ENCODE measurements at places on chromosomes 5 and 9. TPM values are rescaled to one million over a fixed set of nuclear protein-coding genes. Genes with fewer than 3 reads are reported as not detected.

- no peak for DNase-seq
These were observed 31.9 kb upstream of the SPARC start for GRCh38 chr5:151718646-151719045.

DNA sequence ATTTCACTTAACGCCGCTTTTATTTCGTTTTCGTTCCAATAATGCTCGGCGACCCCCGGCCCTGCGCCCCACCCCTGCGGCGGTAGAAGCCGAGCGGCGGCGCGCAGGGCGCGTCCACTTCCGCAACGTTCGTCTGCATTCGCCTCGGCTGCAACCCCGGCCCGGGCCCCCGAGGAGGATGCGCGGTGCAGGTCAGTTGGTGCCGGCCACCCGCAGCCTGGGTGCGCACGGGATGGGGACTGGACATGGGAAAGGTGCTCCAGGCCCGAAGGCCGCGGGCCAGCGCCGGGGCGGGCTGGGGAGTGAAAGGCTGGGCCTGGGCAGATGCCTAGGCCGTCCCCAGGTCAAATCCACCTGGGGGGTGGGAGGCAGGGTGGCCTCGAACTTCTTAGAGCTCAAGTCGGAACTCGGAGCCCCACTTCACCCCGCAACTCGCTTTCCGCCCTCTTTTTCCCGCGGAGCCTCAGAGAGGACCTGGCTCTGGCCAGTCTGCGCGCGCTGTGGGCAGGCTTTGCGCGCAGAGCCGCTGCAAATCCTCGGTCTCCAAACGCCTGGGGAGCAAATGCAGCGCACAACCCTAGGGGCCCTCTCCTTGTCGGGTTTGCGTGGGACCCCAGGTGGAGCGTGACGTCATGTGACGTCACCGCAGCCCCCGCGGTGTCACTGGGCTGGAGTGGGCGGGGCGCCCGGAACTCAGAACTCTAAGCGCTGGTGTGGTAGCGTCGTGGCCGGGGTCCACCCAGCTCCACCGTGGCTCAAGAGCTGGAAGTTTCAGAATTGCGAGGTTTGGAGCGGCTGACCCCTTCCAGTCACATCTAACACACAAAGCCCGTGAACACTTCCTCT, 3.3 kb downstream of the TLX3 start:
- DNase-seq = no peak

DNA sequence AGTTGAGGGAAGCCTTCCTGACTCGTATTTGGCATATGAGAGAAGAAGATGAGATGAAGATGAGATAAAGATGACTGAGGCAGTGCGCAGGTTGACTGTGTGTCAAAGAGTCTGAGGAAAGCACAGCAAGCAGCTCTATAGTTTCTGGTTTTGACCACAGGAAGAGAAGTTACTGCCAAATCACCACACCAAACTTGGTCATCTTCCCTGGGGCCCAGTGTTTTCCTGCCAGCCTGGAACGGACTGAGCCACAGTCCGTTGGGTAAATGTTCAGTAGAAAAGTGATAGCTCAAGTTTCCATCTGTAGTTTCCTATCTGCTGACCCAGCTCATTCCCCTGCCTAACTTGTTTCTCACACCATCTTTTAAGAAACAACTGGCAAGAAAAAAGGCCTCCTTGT, 80.7 kb upstream of the ADAMTS19 start:
- DNase-seq = peak; percentile 95

DNA sequence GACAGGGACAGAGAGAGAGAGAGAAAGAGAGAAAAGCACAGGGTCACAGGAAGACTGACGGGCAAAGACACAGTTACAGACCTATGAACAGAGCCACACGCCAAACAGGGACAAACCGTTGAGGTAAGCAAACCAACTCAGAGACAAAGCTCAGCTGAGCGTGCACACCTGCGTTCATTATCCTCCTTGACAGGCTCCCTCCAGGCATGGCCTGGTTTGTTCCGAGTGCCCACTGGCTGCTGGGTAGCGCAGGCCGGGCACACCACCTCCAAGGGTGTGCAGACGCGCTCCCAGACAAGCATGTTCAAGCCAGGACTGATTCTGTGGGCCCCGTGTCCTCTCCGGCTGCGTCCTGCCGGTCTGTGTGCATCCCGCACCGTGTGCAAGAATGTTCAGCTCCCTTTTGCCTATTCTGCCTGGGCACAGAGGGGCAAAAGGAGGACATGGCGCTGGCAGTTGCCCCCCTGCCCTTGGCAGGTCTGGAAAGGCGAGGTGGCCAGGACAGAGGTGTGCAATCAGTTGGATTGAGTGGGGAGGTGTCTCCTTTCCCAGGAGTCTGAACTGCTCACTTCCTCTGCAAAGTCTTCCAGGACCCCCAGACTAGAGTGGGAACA, 467 bp upstream of the SMIM32 start:
- no peak for DNase-seq

- no peak for DNase-seq
These were observed 32.0 kb upstream of the HSD17B3 start for GRCh38 chr9:96333958-96334357.

Gene SOHLH1
- total RNA-seq = not detected

Data from H4 (cell line).